ENCODE measurements at places on chromosomes 2 and 18. TPM values are rescaled to one million over a fixed set of nuclear protein-coding genes. Genes with fewer than 3 reads are reported as not detected.

RIT2 gene
- total RNA-seq = not detected

OXER1 gene
- total RNA-seq = not detected

TTN gene
- total RNA-seq = 3.3 TPM

TMEM182 gene
- total RNA-seq = 3.7 TPM

BABAM2 gene
- total RNA-seq = 25.1 TPM

SPATA3 gene
- not detected for total RNA-seq

WDCP gene
- 10.2 TPM for total RNA-seq

C2orf72 gene
- 6.3 TPM for total RNA-seq

MAT2A gene
- total RNA-seq = 148 TPM

CCDC68 gene
- total RNA-seq = 15.1 TPM

PAX8 gene
- total RNA-seq = 1.6 TPM

DRC1 gene
- total RNA-seq = 0.07 TPM

SLC8A1 gene
- total RNA-seq = 116 TPM

YWHAQ gene
- total RNA-seq = 274 TPM

NBEAL1 gene
- 80.3 TPM for total RNA-seq

DPYSL5 gene
- not detected for total RNA-seq

PIK3C3 gene
- 57.1 TPM for total RNA-seq

HJURP gene
- total RNA-seq = 5.2 TPM

ADCYAP1 gene
- not detected for total RNA-seq

EML6 gene
- 1.2 TPM for total RNA-seq

FBXO48 gene
- total RNA-seq = 0.39 TPM

CHRNG gene
- not detected for total RNA-seq

MTIF2 gene
- 27.1 TPM for total RNA-seq

SP3 gene
- 84.3 TPM for total RNA-seq

PDCD1 gene
- not detected for total RNA-seq

DOCK10 gene
- total RNA-seq = 37.3 TPM

HS1BP3 gene
- total RNA-seq = 29.2 TPM

LYG2 gene
- not detected for total RNA-seq

L3MBTL4 gene
- total RNA-seq = 0.13 TPM

UNC50 gene
- total RNA-seq = 53.6 TPM

ANKRD53 gene
- 0.30 TPM for total RNA-seq

HOXD9 gene
- not detected for total RNA-seq

DNAH6 gene
- 0.13 TPM for total RNA-seq

TMEM87B gene
- total RNA-seq = 29.4 TPM

PSMA8 gene
- not detected for total RNA-seq

TCF23 gene
- not detected for total RNA-seq

ARHGAP25 gene
- 0.10 TPM for total RNA-seq

TNFRSF11A gene
- total RNA-seq = 3.8 TPM

RGPD6 gene
- 25.7 TPM for total RNA-seq

GULP1 gene
- total RNA-seq = 35.6 TPM

GKN1 gene
- total RNA-seq = not detected

THOC1 gene
- total RNA-seq = 26.2 TPM

FAM237A gene
- not detected for total RNA-seq

KYNU gene
- total RNA-seq = 0.20 TPM

OR6B2 gene
- not detected for total RNA-seq

MALL gene
- total RNA-seq = 48.5 TPM

HNRNPA3 gene
- total RNA-seq = 33.9 TPM

IL18R1 gene
- total RNA-seq = 8.3 TPM

RBM44 gene
- 0.33 TPM for total RNA-seq

POTEE gene
- total RNA-seq = not detected
